ENCODE measurements at places on chromosomes 5 and 9.
A peak's percentile ranks its signal among the peaks of the same experiment; 100 is the strongest.

DNA sequence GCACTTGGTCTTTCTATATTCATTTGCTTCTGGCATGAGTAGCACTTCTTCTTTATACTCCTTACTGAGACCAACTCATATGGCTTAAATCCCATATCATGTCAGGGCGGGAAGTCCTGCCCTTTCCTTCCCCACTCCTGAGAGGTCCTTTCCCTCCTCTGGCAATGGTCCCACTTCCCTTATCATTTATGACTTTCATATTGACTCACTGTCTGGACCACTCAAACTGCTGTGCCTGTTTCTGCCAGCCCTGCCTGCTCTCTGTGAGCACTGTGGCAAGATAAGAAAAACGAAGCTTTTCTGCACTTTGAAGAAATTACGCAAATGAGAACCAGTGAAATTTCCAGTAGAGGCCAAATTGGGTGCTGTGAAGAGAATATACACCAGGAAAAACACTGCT lies 58.1 kb downstream of the ZNF474 start:
- DNase-seq, result no peak

GRCh38 chr9:94624629-94625028 lies 14.7 kb downstream of the FBP1 start:
- no peak for DNase-seq

DNA sequence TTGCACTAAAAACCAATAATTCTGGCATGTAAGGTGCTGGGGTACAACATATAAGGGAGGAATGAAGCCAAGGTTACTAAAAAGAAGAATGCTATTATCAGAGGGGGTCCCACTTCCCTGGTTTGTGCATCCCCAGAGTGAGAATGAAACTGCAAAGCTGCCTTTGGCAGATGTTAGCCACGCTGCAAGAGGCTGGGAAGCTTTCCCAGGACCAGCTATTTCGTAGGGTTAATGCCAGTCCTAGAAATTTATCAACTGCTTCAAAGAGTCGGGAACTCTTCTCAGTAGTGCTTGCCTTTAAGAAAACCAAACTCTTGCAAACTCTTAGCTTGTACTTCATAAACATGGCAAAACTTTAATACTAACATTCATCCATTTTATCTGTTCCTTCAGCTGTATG lies 87.5 kb upstream of the NR5A1 start:
- no peak for DNase-seq

- DNase-seq, result no peak
Observed at GRCh38 chr5:4079831-4080230, 484.2 kb downstream of the IRX1 start.

- DNase-seq, result no peak
Observed at GRCh38 chr5:112576298-112576925, 157.3 kb upstream of the EPB41L4A start.

DNA sequence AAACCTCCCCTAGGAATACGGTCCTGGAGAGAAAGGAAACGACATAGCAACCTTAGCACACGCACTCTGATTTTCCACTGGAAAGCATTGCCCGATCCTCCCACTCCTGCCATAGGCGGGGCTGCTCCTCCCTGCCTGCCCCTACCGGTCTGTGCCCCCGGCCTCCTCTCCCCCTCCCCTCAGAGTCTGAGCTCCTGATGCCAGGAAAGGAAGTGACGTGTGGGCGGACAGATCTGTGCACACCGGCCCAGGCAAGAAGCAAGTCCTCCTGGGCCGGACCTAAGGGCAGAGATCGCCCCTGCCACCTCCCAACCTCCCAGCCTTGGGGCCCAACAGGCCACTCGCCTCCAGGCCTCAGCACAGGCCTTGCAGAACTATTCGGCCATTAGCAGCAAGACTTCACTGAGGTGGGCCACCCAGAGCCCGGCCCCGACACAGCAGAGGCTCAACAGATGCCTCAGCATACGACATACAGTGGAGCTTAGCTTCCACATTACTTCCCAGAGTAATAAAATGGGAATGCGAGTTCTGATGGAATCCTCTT lies 7.2 kb downstream of the NINJ1 start:
- DNase-seq, result peak; percentile 16

DNA sequence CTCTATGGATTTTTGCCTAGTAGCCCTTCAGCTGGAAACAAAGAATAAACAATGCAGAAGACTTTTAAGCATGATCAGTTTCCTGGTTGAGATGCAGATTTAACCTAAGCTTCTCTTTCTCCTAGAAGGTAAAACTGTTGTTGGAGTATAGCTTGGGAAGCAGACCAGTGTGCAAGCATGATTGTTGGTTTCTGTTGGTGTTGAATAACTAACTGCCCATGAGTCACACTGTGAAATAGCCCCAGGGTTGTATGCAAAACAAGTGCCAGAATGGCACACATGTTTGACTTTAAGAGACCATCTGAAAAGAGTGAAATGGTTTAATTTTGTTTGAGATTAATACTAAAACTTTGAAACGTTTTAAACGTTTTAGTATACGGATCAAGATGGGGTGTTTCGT lies 227.1 kb downstream of the ARHGEF28 start:
- DNase-seq, result no peak
